ENCODE measurements at places on chromosomes 6 and 20. TPM values are rescaled to one million over a fixed set of nuclear protein-coding genes. Genes with fewer than 3 reads are reported as not detected.

DNA sequence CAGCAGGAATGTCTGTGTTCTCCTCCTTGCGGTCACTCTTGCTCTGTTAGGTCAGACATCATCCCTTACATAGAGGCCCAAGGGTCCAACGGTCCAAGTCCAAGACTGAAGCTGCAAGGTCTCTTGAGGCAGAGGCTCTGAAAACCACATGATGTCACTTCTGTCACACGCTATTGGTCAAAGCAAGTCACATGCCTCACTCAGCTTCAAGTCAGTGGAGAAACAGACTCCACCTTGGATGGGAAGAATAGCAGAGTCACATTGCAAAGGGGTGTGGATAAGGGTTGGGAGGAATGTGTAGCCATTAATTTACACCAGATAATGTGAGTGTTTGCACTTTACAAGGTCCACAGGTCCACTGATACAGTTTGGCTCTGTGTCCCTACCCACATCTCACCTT, 17.5 kb downstream of the SLC52A3 start:
- DNase-seq, result no peak

GRCh38 chr6:73372516-73372915, 2.8 kb upstream of the OOEP start:
- no peak for DNase-seq

RFX6 gene
- polyA plus RNA-seq, result not detected

RBBP8NL gene
- 1.3 TPM for polyA plus RNA-seq

CCDC170 gene
- 5.3 TPM for polyA plus RNA-seq

MEP1A gene
- not detected for polyA plus RNA-seq

VGLL2 gene
- polyA plus RNA-seq, result not detected

SEMG1 gene
- not detected for polyA plus RNA-seq

All from left kidney (tissue), 8 donors.